ENCODE measurements at places on chromosomes 7 and 10.

DNA sequence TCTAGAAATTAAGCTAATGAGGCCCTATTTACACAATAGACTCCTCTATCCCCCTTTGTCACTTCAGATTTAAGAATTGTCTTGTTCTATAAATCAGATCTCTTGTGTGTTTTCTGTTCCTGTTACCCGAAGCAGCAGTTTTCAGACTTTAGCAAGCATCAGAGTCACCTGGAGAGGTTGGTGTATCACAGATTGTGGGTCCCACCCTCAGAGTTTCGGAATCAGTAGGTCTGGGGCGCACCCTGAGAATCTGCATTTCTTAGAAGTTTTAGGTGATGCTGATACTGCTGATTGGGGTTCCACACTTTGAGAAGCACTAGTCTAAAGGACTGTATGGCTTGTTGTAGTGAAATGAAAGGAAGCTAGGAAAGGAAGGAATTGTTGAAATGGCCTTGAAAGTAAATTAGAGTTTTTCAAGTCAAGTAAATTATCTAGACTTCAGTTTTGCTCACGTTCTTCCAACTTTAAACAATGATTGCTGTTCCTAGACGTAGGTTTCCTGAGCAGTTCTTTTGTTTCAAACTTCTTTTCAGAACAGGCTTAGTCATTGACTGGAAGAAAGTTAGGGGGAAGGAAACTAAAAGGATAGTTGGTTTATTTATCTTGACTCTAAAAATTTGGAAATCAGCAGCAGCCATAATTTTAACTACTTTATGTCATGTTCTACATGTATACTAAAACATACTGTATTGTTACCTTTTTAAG, 15.7 kb downstream of the BPGM start:
- no peak for DNase-seq

- DNase-seq = peak; percentile 54
These were observed 18.7 kb upstream of the CBLL1 start for GRCh38 chr7:107725138-107725740.

- no peak for DNase-seq
These were observed 7.6 kb downstream of the FAM53B start for GRCh38 chr10:124736491-124737136.

- no peak for DNase-seq
These were observed 177.6 kb upstream of the SLC25A13 start for GRCh38 chr7:96499532-96499931.

GRCh38 chr10:96124230-96125141, 5.6 kb upstream of the ZNF518A start:
- DNase-seq = peak; percentile 16

Measured in erythroblast (primary cell).